LNCaP clone FGC (cell line): ENCODE measurements at places on chromosomes 11 and 22.

- no peak for DNase-seq
Observed at GRCh38 chr11:18265949-18266348, at the start of gene SAA1. Gene SAA1 (plus strand): TSS chr11:18266264. CDS start chr11:18266888, 624 bp downstream.

DNA sequence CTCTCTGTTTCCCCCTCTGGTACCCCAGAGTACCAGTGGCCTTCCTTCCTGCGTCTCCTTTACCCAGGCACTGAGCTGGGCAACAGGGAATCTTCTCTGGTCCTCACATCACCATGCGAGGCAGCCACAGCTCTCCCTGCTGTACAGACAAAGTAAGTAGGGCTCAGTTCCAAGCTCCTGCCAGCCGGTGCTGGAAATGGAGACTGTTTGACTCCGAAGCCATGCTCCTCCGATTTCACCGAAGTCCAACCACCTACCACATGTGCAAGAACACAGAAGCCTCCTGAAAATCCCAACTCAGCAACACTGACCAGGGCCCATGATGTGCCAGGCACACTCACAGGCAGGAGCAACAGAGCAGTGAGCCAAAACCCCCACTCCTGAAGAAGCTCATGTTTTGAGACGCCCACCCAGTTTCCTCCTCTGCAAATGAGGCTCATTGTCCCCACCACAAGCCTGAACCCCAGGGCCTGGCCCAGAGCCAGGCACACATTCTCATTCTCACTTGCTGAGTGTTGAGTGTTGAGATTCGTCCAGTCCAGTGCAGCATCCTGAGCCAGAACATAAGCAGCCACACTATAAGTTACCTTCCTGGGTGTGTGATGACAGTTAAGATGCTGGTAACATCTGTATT lies 156.0 kb downstream of the MPPED1 start:
- DNase-seq: no peak

GRCh38 chr11:1158681-1159487 lies 1.1 kb downstream of the MUC5AC start:
- no peak for DNase-seq

DNA sequence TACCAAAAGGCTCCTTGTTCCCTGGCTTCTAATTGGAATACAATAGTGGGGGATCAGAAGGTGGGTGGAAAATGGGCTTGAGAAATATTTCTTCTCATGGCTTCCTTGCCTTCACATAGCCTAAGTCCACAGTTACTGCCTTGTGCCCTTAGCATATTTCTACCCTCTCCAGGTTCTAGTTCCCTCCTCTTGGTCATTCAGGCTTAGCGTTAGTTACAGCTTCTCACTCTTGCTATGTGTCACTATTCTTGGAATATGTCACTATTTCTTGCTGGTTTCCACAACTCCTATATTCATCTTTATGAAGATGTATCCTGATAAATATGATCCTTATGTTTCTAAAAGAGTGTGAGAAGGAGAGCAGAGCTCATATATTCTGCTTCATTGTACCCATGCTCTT lies 2.5 kb downstream of the OR2D2 start:
- no peak for DNase-seq

DNA sequence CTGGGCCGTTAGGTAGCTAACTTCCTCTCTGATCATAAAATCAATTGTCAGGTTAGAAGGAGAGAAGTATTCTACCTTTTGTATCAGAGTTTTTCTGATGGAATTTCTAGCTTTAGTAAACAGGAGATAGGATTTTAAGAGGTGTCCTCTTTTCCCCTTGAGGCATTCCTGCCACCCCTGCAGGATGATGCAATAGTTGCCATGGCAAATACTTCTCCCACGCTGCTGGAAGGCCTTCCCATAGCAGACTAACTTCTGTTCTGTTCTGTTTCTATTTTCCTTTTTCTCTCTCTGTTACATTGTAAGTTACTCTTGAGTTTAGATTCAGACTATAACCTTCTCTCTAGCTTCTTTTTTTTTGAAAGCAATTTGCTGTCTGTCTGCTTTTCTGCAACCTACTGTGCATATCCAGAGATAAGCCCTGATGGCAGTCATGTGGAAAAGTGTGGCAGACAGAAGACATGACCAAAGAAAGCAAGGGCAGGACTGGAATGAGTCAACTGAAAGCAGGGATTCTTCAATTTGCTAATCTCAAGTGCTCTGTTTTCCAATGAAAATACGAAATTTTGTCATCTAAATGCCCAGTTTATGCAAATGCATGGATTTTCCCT lies 679.1 kb downstream of the DLG2 start:
- no peak for DNase-seq

GRCh38 chr11:65918211-65919140 lies at the start of gene C11orf68:
Gene C11orf68 (minus strand): TSS chr11:65919062. CDS start chr11:65919031, 31 bp downstream.
- DNase-seq: no peak

- DNase-seq: no peak
Observed at GRCh38 chr22:46620588-46621242, 529 bp downstream of the GRAMD4 start.

- DNase-seq: no peak
Observed at GRCh38 chr11:63572026-63572688, 9.0 kb upstream of the PLAAT2 start.

- DNase-seq: no peak
Observed at GRCh38 chr11:111766834-111767142, 599 bp upstream of the PPP2R1B start.

DNA sequence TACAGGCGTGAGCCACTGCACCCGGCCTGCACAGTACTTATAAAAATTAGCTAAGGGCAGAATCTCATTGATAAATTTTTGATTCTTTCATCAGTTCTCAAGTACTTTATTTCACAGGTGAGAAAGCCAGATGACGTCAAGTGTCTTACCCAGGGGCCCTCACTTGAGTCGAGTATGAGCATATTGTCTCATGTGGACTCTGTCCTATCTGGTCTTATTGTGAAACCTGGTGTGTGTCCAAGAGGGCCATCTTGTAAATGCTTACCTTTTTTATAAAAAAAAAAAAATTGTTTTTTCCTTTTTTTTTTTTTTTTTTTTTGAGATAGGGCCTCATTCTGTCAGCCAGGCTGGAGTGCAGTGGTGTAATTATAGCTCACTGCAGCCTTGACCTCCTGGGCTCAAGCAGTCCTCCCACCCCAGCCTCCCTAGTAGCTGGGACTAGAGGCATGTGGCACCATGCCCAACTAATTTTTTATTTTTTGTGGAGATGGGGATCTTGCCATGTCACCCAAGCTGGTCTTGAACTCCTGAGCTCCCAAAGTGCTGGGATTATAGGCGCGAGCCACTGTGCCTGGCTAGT lies 6.0 kb downstream of the ACO2 start:
- DNase-seq: no peak

GRCh38 chr11:72298931-72299330 lies 55.0 kb upstream of the PHOX2A start:
- no peak for DNase-seq

- no peak for DNase-seq
Observed at GRCh38 chr11:85826116-85826855, 15.3 kb upstream of the SYTL2 start.

- DNase-seq: no peak
Observed at GRCh38 chr22:49826603-49827270, 936 bp downstream of the BRD1 start.

DNA sequence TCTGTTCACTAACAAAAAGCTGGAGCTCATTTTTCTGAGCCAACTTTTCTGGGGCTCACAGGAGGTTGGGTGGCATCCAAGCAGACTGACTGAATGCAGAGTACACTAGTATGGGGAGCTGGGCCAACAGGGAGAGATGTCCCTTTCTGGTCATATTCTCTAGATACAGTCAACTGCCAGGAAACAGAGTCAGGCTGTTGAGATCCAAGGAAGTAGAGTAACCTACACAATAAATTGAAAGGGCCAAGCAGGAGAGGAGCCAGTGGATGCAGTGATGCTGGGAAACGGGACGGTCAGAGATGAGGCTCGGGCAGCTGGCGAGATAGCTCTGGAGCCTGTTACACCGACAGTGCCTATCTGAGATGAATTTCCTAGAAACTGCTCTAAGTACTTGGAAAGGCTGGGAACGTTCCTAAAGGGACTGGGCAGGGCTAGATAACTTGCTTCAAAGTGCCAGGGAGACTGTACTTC lies 71.1 kb downstream of the LARGE2 start:
- DNase-seq: no peak

- no peak for DNase-seq
Observed at GRCh38 chr11:70680781-70681281, 282.5 kb downstream of the CTTN start.

DNA sequence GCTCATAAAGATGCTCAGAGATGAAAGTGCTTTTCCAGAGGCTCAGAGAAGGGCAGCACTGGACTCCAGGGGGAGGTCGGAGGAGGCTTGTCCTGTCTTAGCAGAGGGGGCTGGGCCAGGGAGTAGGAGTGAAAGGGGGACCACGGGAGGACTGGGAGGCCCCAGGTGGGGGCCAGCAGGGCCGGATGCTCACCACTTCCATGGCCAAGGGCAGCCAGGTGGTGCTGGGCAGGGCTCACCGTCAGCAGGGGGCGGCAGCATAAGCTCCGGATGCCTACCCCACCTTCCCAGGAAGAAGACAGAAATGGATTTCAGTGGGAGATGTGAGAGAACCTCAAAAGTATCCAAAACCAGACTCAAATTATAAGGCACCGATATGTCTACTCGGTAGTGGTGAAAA lies 11.0 kb downstream of the RAB36 start:
- DNase-seq: no peak

GRCh38 chr11:20511982-20512381 lies 87.4 kb upstream of the SLC6A5 start:
- no peak for DNase-seq

- DNase-seq: no peak
Observed at GRCh38 chr11:119512369-119512768, 89.4 kb upstream of the THY1 start.

DNA sequence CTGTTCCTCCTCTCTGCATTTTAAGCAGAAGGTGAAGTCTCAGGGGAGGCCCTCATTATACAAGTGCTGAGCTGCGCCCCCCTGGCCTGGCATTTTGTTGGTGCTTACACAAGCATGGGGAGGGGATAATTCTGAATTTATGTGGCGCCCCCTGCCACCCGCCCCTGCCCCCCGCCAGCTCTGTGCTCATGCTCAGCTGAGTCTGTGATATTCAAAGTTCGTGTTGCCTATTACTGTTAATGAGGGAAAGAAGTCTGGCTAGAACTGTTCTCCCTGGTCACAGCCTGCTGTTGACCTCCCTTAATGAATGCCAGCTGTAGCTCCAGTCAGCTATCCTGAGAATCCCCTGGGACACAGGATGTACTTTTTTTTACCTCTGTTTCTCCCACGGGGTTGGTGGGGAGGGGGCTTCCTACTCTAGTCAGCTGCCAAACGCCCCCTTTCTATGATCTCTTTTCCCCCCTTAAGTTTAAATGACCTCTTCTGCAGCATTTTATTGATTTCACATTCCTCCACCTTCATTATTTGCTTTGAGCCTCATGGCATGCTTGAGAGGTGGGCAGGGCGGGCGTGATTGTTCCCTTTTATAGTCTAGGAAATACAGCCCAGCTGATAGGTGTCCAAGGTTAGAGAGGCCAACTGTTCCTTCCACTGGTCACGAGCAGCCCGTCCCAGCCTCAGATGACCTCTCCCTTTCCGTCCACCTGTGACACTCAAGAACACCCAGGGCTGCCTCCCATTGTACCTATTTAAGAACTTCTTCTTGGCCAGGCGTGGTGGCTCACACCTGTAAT lies 12.2 kb downstream of the USP2 start:
- no peak for DNase-seq

- no peak for DNase-seq
Observed at GRCh38 chr11:34791780-34792542, 124.2 kb downstream of the APIP start.

DNA sequence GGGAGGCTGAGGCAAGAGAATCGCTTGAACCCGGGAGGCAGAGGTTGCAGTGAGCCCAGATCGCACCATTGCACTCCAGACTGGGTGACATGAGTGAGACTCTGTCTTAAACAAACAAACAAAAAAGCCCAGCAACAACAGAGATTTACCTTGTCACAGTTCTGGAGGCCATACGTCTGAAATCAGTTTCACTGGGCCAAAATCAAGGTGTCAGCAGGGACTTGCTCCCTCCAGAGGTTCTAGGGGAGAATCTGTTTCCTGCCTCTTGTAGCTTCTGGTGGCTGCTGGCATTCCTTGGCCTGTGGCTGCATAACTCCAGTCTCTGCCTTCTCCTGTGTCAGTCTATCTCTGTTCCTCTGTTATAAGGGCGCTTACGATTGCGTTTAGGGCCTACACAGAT lies 1.5 kb downstream of the DDX10 start:
- DNase-seq: no peak

GRCh38 chr22:23053051-23053707 lies 17.1 kb upstream of the GNAZ start:
- DNase-seq: no peak

- DNase-seq: no peak
Observed at GRCh38 chr11:73265278-73265810, 6.8 kb upstream of the P2RY6 start.

DNA sequence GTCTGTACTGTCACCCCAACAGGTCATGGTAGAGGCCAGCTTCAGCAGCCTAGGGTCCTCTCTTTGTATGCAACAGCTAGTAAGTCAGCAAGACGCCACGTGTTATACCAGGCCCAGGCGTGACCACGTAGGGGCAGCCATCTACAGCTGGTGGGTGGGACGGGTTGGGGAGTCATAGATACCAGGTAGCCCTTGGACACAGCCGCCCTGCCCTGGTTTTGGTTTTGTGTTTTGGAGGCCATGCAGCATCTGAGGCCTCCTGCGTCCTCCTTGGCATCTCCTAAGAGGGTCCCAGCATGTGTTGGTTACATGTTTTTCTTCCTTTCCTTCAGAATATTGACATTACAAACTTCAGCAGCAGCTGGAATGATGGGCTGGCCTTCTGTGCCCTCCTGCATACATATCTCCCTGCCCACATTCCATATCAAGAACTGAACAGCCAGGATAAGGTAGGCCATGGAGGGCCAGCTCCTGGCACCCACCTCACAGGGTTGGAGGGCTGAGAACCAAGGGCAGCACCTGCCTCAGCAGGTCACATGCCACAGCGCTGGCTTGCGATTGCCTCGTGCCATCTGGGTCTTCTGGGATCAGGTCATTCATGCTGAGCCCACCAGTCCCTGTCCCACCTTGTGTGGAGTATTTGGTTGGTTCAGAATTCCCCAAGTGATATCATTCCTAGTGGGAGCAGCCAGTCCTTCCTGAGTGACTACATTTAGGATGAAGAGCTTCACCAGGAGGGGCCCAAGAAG lies 16.0 kb upstream of the ADORA2A start:
- DNase-seq: no peak

- DNase-seq: no peak
Observed at GRCh38 chr11:11363674-11364073, 10.6 kb upstream of the CSNK2A3 start.

DNA sequence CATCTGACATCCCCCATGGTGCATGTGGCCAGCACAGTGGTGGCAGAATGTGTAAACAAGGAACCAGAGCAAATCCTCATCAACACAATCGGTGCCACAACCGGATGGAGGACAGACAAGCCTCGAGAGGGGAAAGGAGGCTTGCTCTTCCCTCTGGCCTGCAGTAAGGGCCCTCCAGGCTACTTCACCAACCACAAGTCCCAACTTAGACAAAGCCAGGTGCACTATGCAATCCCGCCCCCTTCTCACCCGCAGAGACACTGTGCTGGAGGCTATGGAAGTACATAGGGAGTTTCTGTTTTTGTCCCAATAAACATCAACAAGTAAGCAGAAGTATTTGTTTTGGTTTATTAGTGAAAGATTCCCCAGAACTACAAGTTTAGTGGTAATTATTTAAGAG lies 54.3 kb downstream of the SPATA19 start:
- DNase-seq: no peak

GRCh38 chr22:19240813-19241592 lies 50.5 kb downstream of the CLTCL1 start:
- no peak for DNase-seq

GRCh38 chr11:73475549-73476095 lies 99.4 kb downstream of the RELT start:
- no peak for DNase-seq
